Activated effector memory CD4-positive, alpha-beta T cell treated with Interleukin-2 at 50 U/mL for 16 hours (primary cell): ENCODE measurements at places on chromosomes 1 and 21.

- no peak for DNase-seq
Observed at GRCh38 chr1:178168536-178168935, 74.6 kb downstream of the RASAL2 start.

DNA sequence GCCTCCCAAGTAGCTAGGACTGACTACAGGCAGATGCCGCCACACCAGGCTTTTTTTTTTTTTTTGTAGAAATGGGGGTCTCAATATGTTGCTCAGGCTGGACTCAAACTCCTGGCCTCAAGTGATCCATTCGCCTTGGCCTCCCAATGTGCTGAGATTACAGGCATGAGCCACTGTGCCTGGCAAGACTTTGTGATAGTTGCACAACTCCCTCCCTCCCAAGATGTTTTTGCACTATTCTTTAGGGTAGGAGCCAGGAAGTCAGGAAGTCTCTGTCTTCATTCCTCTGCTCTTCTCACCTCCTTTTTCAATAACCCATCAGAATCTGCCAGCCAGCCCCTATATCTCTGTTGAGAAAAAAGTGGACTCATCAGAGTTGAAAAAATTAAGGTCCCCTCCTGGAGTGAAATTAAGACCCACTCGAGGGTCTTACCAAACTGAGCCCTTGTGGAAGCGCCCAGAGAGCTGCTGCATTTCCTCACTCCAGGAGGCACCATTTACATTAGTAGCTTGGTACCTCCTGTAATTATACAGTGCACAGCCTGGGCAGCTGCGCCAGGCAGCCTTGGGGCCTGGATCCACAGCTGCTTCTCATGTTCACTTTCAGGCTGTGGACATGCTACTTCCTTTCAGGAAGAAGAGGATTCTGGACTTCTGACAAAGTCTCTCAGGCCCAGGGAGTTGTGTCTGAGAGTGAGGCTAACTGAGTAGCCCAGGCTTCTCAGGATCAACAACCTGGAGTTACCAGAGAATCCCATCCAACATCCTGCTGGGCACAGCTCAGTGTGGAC, 24.0 kb downstream of the TCEA3 start:
- DNase-seq = no peak

DNA sequence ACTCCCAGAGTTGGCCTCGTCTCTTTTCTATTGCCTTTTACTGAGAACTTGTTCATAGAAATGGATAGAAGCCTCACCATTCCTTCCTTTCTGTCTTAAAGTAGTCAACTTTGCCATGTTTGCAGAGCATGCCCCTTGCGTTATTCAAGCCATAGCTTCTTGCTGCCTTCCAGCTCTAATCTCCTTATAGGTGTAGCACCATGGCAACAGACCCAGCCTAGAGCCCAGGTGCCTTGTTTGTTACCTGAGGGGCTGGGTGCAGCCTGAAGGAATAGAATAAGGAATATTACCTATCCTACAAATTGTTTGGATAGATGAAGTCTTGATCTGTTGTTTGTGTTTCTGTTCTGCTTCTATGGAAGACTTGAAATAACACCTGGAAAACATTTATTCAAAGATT, 59.9 kb downstream of the CLEC20A start:
- no peak for DNase-seq

DNA sequence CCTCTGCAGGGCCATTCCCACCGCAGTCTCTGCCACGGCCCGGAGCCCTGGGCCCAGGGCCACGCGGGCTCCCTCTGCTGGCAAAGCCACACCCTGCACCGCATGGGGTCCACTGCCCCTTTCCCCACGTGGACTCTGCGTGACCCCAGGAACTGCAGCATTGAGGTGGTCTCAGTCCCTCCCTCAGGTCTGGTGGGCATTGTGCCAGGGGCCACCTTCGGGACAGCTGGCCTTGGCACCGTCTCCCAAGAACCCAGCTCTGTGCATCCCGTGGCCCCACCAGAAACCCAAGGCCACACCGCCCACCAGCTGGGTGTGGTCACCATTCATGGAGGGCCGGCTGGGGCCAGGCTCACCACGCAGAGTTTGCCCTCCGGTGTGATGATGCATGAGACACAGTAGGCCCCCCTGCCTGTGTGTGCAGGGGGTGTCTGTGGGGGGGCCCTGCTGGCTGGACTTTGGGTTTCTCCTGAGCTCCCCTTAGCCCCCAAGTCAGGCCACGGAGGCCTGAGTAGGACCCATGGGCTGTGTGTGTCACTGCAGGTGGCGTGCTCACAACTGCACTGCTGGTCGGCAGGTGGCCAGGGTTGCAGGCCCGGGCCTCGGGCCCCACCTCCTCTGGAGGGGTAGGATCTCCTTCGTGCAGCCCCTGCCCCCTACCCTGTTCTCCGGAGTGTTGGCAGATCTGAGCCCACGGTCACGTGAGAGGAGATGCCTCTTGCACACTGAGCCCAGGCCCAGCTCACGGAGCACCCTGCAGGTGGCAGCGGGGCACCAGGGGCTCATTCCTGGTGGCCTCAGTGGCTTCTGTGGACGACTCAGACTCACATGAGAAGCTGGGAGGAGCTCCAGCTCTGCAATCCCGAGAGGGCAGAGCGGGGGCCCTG, 5.8 kb downstream of the VWA1 start:
- peak; percentile 32 for DNase-seq

GRCh38 chr1:184311580-184311979, 75.2 kb upstream of the C1orf21 start:
- no peak for DNase-seq

- DNase-seq = no peak
Observed at GRCh38 chr1:187645651-187646050, 816.9 kb downstream of the PLA2G4A start.

GRCh38 chr1:58047265-58047858, 499.2 kb downstream of the OMA1 start:
- no peak for DNase-seq

DNA sequence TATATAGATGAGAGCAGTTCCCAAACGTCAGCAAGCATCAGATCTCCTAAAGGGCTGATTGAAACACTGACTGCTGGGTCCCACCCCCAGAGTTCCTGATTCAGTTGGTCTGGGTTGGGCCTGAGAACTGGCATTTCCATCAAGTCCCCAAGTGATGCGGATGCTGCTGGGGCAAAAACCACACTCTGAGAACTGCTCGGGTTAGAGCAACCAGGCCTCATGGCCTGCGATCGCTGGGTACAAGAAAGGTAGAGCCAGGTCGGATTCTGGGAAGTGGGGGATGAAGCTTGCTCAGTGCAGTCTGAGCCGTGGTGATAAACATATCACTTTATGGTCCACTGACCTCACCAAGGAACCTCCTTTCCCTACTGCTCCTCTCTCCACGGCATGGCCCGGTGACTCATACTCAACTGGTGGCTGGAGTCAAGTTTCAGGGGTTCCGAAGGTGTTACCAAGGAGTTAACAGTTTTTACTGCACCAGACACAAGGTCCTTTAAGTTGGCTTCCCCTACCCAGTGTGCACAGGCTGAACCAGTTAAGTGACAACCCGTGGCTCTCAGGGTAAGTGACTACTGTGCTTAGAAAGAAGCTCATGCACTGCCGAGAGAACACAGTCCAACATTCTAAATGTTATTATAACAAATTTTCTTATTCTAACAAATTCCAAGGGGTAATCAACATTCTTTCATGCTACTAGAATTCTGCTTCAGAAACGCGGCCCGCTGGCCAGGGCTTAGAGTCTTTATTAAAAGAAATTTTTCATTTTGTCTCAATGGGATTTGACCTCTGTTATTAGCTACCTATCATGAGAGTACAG, 153.5 kb downstream of the TGFBR3 start:
- no peak for DNase-seq

- peak; percentile 88 for DNase-seq
Observed at GRCh38 chr1:25338188-25338981, at the start of gene TMEM50A. Gene TMEM50A, plus strand, starts transcription at chr1:25338334. Its CDS starts 2,153 bp downstream, at chr1:25340487.

DNA sequence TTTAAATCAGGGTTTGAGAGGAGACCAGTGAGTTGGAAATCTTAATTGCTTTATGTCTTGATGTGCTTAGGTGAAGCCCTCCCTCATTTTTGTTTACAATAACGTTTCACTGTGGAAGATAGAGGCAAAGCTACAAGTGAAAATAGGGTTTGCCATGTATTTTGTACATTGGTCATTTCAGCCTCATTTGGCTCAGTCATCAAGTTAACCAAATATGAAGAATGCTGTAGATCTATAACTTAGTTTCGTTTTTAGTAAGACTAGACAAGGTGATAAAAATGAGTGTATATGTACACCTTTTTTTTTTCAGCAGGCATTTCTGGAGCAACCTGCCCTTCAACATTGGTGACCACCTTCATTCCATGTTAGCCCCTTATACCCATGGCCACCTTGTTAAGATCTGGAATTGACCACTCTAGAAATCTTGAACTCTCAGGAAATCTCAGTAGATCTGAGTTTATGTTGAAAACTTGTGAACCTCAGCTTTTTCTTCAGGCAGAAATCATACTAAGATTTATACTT, 2.9 kb downstream of the NFYC start:
- no peak for DNase-seq

DNA sequence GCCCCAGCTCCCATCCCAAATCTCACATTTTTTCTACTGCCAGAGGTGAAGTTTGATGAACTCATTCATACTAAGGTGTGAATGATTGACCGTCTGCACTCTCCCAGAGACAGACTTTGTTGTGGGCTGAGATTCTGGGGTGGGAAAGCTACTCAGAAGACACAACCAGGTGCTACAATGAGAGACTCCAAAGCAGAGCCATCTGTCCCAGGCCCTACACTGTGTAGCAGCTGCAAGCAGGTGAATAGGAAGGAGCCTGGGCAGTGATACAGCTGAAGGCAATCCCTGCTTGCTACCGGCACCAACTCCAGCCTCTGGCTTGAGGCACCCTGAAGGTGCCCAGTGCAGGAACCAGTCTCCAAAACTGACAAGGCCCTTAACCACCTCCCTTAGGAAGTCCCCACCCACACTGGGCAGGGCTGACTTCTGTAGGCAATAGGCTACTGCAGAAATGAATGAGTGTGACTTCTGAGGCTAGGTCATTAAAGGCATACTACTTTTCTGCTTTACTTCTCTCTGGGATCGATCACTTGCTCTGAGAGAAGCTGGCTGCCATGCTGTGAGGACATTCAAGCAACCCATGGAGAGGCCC, 79.7 kb upstream of the RUNX3 start:
- DNase-seq = no peak

GRCh38 chr1:198669023-198669698, 30.3 kb downstream of the PTPRC start:
- no peak for DNase-seq
